ENCODE measurements at places on chromosomes 6 and 20.
A peak's percentile ranks its signal among the peaks of the same experiment; 100 is the strongest.

DNA sequence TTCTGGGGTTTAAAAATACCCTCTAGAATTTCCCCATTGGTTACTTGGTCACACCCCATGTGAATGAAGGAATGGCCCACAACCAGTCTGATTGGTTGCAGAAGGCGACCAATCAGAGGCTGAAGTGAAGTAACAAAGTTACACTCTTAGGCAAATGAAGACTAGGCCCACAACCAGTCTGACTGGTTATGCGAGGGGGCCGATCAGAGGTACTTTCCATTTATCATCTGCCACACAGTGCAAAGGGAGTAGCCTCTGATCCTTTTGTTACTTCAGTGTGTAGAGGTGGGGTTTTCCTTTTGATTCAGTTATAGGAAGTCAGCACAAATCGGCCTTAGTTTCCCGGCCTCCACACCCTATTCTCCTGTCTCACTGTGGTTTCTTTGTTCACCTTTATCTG, 61.2 kb upstream of the SGK1 start:
- DNase-seq: no peak

DNA sequence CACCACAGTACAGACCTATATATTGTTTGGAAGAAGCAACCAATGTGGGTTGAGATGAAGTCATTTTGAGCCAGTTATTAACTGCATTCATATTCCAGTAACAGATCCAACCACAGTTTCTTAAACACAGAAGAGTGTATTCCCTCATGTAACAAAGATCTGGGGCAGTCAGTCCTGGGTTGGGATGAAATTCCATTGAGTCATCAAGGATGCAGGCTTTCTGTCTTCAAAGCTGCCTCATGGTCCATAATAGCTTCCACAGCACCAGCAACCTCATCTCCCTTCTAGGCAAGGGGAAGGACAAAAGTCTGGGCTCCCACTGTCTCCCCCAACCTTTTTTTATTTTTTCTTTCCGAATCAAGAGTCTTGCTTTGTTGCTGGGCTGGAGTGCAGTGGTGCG, 2.9 kb upstream of the SOD2 start:
- no peak for DNase-seq

GRCh38 chr6:12903246-12903645, 186.7 kb downstream of the PHACTR1 start:
- DNase-seq: no peak

- DNase-seq: peak; percentile 52
Observed at GRCh38 chr6:93417421-93418013, 1.8 kb downstream of the EPHA7 start.

DNA sequence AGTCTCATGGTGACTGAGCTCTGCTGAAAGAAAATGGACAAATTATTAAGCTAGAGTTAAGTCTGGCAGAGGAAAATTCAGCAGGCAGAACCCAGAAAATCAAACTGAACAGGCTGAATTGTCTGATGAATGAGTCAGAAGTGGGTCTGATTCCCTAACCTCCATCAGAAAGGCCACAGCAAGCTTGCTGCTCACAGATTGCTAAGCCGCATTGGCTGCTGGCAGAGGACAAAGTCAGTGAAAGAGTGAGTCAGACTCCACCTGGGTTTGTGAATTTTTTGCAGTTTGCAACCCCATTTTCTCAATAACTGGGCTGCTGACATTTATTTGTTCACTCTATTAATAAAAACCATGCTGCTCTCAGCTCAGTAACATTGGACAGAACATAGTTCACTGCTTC, 191.3 kb downstream of the EPM2A start:
- DNase-seq: no peak

- no peak for DNase-seq
Observed at GRCh38 chr20:36306553-36307411, 643 bp downstream of the DLGAP4 start.

DNA sequence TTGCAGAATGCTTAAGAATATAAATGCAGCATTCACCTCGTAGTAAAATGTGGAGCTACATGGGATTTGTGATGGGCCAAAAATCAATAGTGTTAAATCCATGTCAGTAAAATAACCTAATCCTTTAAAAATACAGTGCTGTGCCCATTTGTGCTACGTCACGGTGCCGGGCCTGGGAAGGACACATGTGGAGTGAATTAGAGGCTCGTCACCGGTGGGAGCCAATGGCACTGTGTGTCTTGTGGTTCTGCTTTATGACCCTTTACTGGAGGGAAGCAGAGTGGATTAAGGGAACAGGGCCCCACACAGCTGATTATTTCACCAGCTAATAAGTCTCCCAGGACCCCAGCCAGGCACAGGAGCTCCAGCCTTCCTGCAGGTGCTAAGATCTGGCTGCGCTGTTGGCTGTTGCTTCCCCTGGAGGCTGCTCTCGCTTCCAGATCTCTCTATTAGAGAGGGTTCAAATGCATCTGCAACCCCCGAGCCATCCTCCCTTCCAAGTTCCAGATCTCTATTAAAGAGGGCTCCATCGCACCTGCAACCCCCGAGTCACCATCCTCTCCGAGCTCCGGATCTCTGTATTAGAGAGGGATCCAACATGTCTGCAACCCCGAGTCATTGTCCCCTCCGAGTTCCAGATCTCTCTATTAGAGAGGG, 405.8 kb downstream of the CDH4 start:
- DNase-seq: no peak

- no peak for DNase-seq
Observed at GRCh38 chr6:378090-378957, 13.2 kb upstream of the IRF4 start.

DNA sequence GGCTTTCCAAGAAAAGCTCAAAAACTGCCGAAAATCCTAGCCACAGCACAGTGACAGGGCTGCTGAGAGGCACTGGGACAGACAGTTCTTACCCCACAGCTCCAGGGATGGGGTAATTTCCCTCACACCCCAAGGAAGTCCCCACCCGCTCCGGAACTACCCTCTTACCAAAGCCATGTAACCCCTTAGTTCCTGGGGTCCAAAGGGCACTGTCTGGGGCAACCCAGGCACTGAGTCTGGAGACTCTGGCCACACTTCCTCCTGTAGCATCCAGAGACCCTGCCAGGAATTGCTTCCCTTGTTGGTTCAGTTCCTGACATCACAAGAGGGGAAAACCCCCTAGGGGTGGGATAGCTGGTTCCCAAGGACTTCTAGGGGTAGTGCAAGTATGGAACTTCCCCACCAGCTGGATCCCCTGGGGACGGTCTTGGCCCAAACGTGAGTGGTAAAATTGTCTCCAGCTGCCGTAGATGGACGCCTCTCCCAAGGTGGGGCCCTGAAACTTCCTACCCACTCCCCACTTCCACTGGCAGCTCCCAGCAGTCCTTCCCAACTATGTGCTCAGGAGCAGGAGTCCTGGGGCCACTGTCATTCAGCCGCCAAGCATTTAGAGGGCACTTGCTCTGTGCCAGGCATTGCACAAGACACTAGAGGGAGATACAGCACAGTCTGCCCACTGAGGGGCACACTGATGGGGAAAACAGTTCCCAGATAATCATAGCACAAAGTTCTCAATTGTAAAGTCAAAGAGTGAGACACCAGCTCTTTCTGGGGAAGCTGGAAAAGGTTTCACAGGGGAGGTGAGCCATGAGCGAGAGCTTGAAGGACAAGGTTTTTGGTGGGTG, 17.2 kb upstream of the HCK start:
- DNase-seq: no peak

DNA sequence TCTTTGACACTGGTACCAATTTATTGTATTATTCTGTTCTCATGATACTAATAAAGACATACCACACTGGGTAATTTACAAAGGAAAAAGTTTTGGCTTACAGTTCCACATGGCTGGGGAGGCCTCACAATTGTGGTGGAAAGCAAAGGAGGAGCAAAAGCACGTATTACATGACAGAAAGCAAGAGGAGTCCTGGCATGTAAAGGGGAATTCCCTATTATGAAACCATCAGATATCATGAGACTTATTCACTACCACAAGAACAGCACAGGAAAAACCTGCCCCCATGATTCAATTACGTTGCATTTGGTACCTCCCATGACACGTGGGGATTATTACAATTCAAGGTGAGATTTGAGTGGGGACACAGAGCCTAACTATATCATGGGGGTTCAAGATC, 43.4 kb downstream of the SLC22A2 start:
- DNase-seq: no peak

- no peak for DNase-seq
Observed at GRCh38 chr20:21515300-21516179, 1.7 kb upstream of the NKX2-2 start.

DNA sequence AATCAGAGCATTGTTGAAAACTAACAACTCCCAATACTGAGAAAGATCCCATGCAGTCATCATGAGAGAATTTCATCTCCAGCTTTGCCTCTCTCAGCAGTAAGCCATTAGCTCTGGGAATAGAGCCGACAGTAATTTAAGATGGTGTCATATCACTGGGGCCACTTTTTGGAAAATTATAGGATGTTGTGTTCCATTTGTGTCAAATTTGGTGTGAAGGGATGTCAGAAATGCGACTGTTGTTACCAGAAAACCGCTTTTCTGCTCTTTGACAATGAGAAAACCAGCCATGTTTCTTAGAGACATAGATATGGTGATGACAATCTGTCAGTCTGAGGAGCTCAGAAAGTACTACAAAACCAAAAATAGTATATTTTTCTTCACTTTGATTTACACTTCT, 106.3 kb upstream of the KHDRBS2 start:
- no peak for DNase-seq

GRCh38 chr20:20887593-20888265, 175.3 kb upstream of the RALGAPA2 start:
- DNase-seq: no peak

- DNase-seq: no peak
Observed at GRCh38 chr6:32107406-32107805, 1.7 kb downstream of the TNXB start.

GRCh38 chr6:147177286-147177685, 26.9 kb upstream of the STXBP5 start:
- no peak for DNase-seq

DNA sequence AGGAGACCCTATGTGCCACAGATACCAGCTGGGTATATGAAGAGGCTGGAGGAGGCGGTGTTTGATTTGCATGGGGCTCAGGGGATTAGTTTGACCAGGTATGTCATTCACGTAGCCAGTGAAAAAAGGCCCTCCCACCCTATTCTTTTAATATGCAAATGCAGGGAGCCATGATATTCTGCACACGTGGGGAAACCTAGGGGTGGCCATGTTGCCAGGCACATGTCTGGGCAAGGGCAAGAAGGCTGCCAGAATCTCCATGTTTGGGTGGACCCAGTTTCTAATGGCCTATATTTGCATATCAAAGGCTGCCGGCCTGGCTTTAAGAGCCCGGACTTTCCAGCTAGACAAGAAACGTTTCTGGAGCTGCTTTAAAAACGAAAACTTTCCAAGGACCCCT, 60.4 kb downstream of the SOX4 start:
- DNase-seq: no peak

Measured in left renal cortex interstitium (tissue), 4 donors.